ENCODE measurements at places on chromosomes 12 and 14. TPM values are rescaled to one million over a fixed set of nuclear protein-coding genes. Genes with fewer than 3 reads are reported as not detected.

Gene SERPINA10
- 1.7 TPM for polyA plus RNA-seq

Gene EFS
- polyA plus RNA-seq = 0.21 TPM

Gene PROX2
- polyA plus RNA-seq = 0.18 TPM

Gene EIF2B2
- polyA plus RNA-seq = 29.3 TPM

Gene NKX2-1
- polyA plus RNA-seq = not detected

Gene SERPINA5
- polyA plus RNA-seq = not detected

Gene AQP2
- polyA plus RNA-seq = not detected

Gene TAS2R30
- 0.32 TPM for polyA plus RNA-seq

Gene NGDN
- polyA plus RNA-seq = 118 TPM

Gene GRIP1
- polyA plus RNA-seq = 6.8 TPM

Gene PCK2
- polyA plus RNA-seq = 1.2 TPM

Gene CDKN3
- 16.0 TPM for polyA plus RNA-seq

Gene RAD9B
- not detected for polyA plus RNA-seq

Gene IQSEC3
- polyA plus RNA-seq = 30.1 TPM

Gene C3AR1
- polyA plus RNA-seq = not detected
